NCI-H774 (cell line): ENCODE measurements at places on chromosomes 6 and 20.

GRCh38 chr6:26172608-26172968 lies 85.4 kb downstream of the HFE start:
- DNase-seq: no peak

GRCh38 chr20:20138301-20139064 lies 86.2 kb downstream of the CFAP61 start:
- DNase-seq: no peak

GRCh38 chr20:56698749-56699148 lies 69.6 kb downstream of the TFAP2C start:
- no peak for DNase-seq

GRCh38 chr6:26478985-26479278 lies 21.2 kb upstream of the BTN1A1 start:
- DNase-seq: no peak

GRCh38 chr6:31179042-31179386 lies 8.5 kb upstream of the POU5F1 start:
- no peak for DNase-seq
